LNCaP clone FGC (cell line): ENCODE measurements at places on chromosomes 7 and 10.

DNA sequence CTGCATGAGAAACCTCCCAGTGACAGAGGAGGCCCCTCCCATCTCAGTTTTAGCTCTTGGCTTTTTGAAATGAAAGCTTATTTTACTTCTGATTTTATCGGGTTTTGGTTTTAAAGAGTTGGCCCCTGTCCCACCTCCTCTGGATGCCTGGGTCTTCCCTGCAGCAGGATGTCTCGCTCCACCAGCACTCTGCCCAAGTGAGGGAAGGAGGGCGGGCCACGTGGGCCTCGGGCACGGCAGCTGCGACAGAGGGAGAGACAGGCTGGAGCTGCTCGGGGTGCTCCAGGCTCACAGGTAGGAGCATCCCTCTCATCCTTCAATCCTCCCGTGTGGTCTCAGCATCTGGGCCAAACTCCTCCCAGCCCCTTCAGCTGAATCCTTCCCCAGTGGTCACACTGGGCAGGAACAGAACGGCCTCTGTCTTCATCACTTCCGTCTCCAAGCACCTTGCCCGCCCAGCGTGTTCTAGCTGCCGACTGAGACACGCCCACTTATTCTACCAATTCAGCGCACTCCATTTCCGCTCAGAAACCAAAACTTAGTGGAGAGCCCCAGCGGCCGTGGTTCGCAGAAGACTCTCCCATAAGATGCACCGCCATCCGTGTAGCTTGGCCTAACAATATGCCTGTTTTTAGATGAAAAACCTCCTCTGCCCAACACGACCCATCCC is 222.9 kb downstream of the GLRX3 start:
- no peak for DNase-seq

- DNase-seq = no peak
Measured at GRCh38 chr7:84693483-84693882, 493.4 kb downstream of the SEMA3D start.

- no peak for DNase-seq
Measured at GRCh38 chr10:52115823-52116222, 198.3 kb upstream of the DKK1 start.

- DNase-seq = no peak
Measured at GRCh38 chr7:112337892-112338291, 112.4 kb upstream of the IFRD1 start.

- no peak for DNase-seq
Measured at GRCh38 chr7:20241194-20241910, 24.2 kb upstream of the MACC1 start.

GRCh38 chr10:82245157-82245556 is 370.2 kb downstream of the NRG3 start:
- DNase-seq = no peak

GRCh38 chr7:132092106-132092505 is 484.2 kb downstream of the PLXNA4 start:
- DNase-seq = no peak

- no peak for DNase-seq
Measured at GRCh38 chr7:158280448-158281144, 307.0 kb downstream of the PTPRN2 start.

DNA sequence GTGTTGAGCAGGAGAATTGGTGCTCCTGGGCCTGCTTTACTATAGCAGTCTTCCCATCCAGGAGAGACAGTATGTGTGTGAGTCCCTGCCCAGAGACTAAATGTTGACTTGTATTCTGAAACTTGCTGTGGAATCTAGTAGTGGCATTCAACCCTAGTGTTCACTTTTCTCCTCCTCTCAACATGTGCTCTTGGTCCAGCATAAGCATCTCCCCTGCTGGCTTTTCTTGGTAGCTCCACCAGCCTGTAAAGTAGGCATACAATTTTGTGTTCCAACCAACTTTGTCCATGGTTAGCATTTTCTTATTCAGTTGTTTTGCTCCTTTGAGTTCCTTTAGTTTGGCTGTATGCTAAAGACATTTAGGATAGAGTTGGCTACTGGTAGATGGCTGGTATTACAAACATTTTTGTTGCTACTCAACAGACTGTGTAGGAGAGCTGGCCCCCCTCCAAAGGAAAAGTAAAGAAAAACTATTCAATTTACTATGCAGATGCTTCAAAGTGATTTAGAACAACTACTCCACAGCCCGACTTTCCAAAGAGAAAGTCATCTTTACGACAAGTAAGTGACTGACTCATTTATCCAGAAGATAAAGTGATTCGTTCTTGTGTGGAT is 46.0 kb downstream of the ASB4 start:
- DNase-seq = no peak

DNA sequence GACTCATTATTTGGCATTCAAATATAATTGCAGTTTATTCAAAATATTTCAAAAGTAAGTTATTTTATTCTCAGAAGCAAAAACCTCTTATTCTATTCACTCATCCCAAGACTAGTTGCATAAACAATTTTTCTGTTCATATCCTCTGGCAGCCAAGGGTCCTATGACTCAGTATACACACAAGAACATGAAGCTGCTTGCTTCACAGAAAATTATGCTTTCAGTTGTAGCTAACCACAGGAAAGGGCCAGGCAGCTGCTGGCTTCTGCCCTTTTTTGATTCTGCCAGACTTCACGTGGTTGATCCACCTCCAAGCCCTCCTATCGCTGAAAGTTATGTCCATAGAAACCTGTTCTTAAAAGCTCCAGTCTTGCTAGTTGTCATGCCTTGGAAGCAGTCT is 108.8 kb downstream of the ABCA13 start:
- no peak for DNase-seq

DNA sequence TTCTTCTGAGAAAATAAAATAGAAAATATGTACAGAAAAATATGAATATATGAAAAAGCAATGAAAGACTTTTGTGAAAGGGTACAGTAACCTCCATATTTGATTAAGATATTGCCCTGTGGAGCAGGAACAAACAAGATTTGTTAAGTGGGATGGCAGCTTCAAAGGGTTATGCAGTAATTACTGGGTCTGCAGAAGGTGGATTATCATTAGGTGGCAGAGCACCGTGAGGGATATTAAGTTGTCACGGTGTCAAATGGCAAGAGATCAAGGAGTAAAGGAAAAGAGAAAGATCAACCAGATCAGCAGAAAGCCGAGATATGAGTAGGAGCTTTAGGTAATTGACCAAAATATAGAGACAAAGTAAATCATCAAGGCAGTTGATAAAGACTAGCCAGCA is 44.1 kb downstream of the DGKB start:
- DNase-seq = no peak

DNA sequence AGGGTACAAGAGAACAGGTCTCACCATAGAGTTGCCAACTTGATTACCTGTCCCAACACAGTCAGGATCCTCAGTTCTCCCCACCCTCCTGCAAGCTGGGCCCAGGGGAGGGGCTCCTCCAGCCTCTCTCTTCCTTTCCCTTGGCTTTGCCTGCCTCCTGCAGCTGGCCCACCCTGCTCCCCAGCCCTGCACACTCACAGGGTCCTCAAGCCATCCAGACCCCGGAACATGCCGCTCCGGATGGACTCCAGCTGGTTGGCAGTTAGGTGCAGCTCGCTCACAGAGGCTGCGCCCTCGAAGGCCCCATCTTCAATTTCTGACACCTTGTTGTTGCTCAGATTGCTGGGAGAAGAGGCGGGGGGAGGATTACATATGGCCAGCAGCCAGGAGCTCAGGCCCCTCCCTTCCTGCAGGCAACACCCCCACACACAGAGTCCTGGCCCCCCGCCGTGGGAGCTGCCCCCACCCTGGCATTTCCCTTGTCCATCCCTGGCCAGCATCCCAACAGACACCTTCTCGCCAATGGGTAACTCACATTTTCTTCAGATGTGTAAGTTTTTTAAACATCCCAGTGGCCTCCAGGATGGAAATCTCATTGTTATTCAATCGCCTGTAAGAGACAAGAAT is 139.2 kb downstream of the SLIT1 start:
- DNase-seq = no peak

- no peak for DNase-seq
Measured at GRCh38 chr10:132003282-132003924, 21.7 kb upstream of the BNIP3 start.

GRCh38 chr7:29285444-29285793 is 90.8 kb downstream of the CHN2 start:
- DNase-seq = no peak

GRCh38 chr10:5195727-5196374 is 786 bp upstream of the AKR1C4 start:
- no peak for DNase-seq

DNA sequence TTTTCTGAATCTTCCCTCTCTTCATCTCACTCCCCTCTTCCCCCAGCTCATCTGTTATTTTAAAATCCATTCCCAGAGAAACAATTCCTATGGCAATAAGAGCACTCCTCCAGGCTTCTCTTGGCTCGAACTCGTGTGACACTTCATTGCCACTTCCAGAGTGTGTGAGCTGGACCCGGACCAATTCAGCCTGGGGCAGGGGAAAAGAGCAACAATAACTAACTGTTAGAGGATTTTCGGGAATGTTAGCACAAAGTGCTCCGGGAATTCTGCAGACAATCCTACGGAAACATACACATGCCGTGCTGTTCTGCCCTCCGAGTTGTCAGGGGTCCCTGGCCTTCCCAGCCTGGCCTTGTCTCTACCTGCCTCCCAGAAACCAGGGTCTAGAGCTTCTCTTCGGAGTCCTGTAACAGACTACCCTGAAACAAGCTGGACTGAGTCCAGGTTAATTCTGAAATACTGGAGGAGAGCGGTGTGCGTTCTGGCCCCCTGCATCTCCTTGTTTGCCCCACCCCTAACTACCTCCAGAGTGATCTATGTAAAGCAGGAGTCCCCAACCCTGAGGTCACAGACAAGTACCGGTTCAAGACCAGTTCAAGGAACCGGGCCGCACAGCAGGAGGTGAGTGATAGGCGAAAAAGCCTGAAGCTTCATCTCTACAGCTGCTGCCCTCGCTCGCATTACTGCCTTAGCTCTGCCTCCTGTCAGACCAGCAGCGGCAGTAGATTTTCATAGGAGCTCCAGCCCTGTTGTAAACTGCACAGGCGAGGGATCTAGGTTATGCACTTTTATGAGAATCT is 11.3 kb downstream of the COL26A1 start:
- DNase-seq = no peak

DNA sequence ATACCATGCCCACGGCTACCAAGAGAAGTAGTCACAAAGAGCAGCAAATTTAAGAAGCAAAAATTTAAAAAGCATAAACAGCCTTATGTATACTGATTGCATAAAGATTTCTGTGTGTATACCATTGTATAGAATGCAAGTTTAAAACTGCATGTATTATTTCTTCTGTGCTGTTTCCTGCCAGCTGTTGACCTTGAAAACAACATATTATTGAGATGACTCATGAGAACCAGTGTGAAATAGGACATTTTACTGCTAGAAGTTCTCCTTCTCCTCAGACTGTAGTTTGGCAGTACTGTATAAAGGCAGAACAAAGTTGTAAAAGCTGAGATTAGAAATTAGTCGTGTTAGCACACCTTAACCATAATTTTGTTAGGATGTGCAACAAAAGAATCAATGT is 42.3 kb upstream of the SGCE start:
- no peak for DNase-seq

- DNase-seq = no peak
Measured at GRCh38 chr10:72089618-72090017, 1.3 kb upstream of the SPOCK2 start.

DNA sequence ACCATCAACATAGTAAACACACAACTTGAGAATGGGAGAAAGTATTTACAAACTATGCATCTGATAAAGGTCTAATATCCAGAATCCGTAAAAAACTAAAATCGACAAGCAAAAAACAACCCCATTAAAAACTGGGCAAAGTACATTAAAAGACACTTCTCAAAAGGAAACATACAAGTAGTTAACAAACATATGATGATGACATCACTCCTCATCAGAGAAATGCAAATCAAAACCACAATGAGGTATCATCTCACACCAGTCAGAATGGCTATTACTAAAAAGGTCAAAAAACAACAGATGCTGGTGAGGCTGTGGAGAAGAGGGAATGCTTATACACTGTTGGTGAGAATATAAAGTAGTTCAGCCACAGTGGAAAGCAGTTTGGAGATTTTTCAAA is 125.1 kb downstream of the TFPI2 start:
- no peak for DNase-seq

DNA sequence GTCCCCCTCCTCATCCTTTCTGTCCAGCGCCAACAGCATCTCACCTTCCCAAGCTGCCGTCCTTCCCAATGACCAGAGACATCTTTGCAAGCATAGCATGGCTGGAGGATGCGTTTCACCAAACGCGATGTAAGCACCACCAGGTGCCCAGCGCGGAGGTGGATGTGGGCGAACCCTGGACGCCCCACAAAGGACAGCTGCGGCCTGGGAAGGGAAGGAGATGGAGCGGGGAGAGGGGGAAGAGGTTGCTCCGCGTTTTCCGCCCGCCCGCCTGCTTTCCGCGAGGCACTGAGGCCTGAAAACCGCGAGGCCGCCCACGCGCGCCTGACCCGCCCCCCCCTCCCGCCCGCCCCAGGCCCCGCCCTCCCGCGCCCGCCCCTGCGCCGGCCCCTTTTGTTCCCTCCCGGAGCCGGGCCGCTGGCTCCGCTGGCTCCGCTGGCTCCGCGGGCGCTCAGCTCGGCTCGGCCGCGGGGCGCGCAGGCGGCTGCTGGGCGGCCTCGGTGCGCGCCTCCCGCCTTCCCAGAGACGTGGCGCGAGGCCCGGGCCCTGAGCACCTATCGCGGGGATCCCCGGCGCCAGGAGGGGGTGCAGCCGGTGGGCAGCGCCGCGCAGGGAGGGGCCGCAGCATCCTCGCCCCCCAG is at the start of gene CLIP2:
Gene CLIP2 (plus strand): TSS at position 390 of the 641 bp plus-strand sequence. CDS start 28,140 bp downstream, outside the sequence.
- DNase-seq = no peak

- no peak for DNase-seq
Measured at GRCh38 chr7:157139111-157139809, 534 bp downstream of the UBE3C start.

- no peak for DNase-seq
Measured at GRCh38 chr10:110547139-110547761, 20.2 kb upstream of the SMC3 start.

GRCh38 chr10:86592413-86592812 is 61.9 kb upstream of the OPN4 start:
- DNase-seq = no peak

- DNase-seq = no peak
Measured at GRCh38 chr7:2818121-2818520, 26.0 kb downstream of the GNA12 start.

- no peak for DNase-seq
Measured at GRCh38 chr7:107564553-107565298, 955 bp downstream of the DUS4L start.
